Stimulated activated CD4-positive, alpha-beta T cell treated with anti-CD3 and anti-CD28 coated beads, Interleukin-4, amount 100 ng/mL, for 4 hours (primary cell): ENCODE measurements at places on chromosomes 16 and 17.

DNA sequence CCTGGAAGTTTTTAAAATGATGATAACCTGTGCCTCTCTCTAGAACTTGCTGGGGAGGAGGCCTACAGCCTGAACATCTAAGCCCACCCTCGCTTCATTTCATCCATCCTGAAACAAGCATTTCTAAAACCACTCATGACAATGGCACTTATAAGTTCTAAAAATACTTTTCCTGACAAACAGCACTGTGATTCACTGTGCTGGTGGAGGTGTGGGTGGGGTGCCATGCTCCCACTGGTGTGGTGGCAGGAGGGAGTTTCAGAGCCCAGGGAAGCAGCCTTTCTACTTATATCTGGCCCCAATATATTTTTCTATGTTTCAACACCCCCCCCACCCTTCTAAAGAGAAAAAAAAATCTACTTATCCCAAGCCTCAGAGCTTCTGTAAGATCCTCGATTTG, 52.6 kb downstream of the RAB11FIP4 start:
- DNase-seq = no peak

- no peak for DNase-seq
These were observed 49.1 kb downstream of the RAB11FIP3 start for GRCh38 chr16:474420-475122.

DNA sequence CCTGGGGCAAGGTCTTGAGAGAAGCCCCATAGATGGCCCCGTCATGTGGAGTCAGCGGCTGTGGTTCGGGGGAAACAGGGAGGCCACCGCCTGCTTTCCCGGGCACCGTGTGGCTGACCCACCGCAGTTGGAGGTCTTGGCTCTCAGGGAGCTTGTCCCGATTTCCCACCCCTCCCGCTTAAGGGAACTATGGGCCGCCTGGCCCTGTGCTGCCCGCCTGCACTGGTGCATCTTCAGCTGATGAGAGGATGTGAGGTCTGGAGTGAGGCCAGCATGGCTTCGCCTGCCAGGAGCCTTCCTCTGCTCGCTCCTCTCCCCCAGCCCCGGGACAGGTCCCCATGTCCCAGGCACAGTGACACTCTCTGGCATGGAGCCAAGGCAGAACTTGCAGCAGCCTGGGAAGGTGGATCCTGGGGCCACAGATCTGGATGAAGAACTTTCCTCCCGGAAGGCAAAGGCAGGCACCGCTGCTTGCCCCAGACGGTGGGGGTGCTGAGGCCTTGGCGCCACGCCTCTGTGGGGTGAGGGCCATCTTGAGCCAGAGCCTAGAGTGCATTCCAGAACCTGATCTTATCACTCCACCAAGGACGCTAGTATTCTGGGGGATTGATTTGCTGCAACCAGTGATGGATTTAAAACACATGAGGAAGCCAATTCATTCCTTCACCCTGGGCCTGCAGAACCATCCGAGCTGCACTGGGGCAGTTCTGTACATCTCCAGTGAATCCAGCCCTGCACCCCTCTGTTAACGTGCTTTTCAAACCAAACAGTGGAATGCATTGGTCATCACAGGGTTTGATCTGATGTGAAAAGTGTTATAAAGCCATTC, 178.6 kb upstream of the TNRC6C start:
- no peak for DNase-seq

DNA sequence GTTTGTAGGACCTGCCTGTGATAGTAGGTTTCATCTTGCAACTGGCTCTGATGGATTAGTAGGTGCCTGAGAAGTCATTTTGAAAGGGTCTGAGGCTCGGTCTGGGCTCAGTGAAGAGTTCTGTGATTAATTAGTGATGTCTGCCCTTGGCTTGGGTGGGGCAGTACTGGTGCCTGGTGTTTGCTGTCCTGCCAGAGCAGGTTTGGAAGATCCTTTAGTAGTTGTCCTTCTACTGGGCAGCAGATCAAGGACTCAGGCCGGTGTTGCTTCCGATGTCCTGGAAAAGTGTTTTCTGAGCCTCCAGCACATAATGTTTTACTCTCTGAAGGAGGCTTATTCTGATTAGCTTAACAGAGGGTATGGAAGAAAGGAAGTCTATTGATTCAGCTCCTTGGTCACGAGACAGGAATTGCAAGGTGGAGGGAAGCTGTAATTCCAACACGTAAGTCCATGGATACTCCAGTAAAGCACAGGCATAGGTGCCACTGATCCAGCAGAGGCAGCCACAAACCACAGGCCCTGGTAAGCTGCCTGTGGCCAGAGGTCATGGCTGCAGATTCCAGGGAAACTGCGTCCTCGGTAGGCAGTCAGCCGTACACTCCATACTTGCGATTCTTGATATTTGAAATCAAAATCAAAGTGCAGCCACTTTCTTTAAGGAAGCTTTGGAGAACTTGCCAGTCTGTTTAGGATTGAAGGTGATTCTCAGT, 18.7 kb downstream of the HLF start:
- no peak for DNase-seq

DNA sequence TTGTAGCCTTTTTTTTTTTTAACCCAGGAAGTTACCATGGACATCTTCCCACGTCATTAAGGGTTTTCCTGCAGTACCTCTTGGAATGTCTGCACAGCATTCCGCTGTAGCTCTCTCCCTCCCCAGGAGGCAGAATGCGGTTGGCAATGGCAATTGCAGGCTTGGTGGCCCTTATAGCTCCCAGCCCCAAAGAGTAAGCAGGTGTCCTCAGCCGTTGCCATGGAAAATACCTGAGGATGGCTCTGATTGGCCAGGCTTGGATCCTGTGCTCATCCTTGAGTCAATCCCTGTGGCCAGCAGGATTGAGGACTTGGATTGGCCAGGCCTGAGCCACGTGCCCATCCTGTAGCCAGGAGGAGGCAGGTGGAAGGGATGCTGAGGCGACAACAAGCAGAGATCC, 15.5 kb upstream of the TIMP2 start:
- DNase-seq = no peak

DNA sequence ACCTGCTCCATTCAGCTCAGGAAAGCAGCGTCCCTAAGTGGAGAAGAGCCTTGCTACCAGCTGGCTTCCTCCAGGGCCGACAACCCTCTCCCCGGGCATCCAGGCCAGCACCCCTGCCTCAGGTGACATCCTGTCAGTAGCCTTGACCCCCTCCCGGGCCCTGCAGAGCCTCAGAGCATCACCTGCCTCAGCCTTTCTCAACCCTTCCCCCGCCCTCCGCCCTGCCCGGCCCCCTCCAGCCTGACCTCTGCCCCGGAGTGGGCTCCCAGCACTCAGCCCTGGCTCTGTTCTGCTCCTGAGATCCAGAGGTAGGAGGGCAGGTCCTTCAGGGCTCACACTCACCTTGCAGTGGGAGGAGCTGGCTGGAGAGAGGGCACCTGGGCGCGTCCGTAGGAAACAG, 73.8 kb upstream of the METRNL start:
- DNase-seq = no peak

DNA sequence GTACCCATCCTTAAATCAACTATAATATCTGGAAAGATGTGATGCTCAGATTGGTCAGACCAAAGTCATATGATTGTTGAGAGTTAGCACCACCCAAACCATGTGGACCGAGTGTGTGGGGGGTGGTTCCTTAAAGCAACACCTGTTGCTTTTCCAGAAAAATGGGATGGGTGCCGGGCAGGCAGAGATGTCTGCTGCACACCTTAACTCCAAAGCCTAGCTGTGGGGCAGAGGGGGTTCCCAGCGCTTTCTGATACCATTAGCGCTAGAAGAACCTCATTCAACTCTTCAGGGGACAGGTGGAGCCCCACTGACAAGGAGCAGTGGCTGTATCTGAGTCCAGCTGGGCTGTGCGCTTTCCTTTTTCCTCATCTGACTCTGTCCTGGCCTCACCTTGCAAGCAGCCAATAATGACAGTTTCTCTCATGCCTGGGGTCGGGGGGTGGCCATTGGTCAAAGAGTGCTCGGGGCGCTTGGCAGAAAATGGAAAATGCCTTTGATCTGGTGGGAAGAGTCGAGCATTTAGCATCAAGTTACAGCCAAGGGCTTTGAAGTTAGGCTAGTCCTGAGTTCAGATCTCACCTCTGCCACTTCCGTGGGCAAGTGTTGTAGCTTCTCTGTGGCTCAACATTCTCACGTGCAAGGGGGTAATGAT, 82.6 kb downstream of the IRX3 start:
- no peak for DNase-seq

- no peak for DNase-seq
These were observed 25.9 kb downstream of the GNA13 start for GRCh38 chr17:65030618-65031017.

- no peak for DNase-seq
These were observed 32.7 kb downstream of the ITGB3 start for GRCh38 chr17:47286198-47286914.

GRCh38 chr17:43839670-43840108, 6.7 kb upstream of the MPP3 start:
- DNase-seq = no peak

- no peak for DNase-seq
These were observed 9.9 kb upstream of the WFIKKN1 start for GRCh38 chr16:620700-621525.

- DNase-seq = no peak
These were observed at the start of gene VMO1 for GRCh38 chr17:4786106-4786511. TSS of gene VMO1 (minus strand) at chr17:4786364. CDS start at chr17:4786352, 12 bp downstream.

GRCh38 chr16:68490829-68491575, 42.7 kb upstream of the SMPD3 start:
- DNase-seq = no peak

DNA sequence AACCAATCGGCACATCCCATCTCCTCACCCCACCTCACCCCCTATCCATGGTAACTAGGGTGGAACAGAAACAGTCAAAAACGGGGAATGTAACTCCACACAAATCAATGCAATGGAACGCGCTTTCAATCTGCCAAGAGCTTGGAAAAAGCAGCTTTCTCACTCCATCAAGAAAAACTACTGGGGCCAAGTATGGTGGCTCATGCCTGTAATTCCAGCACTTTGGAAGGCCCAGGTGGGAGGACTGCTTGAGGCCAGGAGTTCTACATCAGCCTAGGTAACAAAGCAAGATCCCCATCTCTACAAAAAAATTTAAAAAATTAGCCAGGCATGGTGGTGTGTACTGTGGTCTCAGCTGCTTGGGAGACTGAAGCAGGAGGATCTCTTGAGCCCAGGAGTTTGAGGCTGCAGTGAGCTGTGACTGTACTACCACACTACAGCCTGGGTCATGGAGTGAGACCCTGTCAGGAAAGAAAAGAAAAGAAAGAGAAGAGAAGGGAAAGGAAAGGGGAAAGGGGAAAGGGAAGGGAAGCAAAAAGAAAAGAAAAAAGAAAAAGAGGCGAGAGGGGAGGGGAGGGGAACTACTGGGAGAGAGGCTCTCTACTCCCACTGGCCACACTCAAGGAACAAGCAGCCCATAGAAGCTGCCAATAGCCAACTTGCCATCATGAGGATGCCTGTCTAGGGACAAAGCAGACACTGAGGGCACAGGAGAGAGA, 38.9 kb downstream of the ARHGAP17 start:
- DNase-seq = no peak

GRCh38 chr17:43043307-43043706, 18.3 kb downstream of the RND2 start:
- DNase-seq = no peak

GRCh38 chr17:39556423-39556822, 51.3 kb downstream of the NEUROD2 start:
- DNase-seq = no peak

GRCh38 chr17:67369676-67370075, 3.3 kb upstream of the PSMD12 start:
- DNase-seq = no peak

DNA sequence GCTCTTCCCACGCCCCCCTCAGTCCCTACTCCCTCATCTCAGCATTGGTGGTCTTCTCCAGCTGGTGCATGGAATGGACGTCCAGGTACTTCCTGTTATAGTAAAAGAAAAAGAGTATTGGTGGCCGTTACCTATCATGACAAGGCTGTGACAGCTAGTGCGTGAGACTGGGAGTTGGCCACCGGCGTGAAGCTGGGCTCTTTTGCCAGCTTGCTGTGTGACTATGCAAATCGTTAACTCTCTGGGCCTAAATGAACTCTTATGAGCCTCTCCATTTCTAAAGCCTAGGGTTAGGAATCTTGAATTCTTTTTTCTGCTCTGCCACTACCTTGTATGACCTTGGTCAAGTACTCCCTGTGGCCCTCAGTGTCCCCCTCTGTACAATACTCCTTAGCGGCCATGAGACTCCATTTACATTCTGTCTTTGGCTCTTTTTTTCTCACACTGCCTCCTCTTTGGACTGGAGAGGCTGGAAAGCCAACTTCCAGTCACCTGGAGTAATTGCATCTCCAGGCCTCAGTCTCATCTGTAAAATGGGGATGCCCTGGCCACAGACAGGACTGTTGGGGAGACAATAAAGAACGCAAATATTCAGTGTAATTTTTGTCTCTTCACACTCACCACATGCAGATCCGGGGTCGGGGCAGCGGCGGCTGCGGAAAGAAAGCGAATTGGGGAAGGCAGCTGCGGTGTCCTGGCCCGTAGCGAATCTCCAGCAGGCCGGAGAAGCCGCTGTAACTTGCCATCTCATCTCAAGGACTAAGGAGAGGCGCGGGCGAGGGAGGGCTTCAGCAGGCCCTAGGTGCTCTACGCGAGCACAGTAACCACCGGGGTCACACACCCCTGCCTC, 1.1 kb downstream of the CFAP119 start:
- DNase-seq = no peak

DNA sequence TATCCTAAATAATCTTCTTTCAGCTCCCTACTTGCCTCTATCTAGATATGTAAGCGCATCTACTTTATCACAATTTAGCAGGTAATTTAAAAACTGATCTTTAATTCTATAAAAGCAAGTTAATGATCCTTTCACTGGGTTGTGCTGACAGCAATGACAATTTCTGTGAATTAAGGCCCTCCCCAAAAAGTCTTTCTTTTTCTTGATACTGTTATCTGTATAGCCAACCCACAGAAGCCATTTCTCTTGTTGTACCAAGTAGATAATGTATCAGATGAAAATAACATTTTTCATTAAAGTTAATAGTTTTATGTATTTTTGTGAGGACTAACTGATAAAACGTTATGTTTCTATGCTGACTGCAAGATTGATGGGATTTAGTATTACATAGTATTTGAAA, 3.8 kb downstream of the ZPBP2 start:
- no peak for DNase-seq

DNA sequence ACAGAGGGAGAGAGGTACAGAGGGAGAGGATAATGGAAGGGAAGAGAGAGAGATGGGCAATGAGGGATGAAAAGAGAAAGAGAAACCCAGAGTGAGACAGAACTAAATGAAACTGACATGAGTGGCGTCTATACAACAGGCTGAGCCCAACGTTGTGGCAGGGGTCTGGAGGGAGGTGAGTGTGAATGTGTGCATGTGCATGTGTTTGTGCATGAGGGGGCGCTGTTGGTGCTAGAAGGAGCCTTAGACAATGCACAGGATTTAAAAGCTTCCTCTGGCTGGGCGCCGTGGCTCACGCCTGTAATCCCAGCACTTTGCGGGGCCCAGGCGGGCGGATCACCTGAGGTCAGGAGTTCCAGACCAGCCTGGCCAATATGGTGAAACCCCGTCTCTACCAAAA, 454.8 kb upstream of the CDH11 start:
- DNase-seq = no peak
